ENCODE measurements at places on chromosomes 12 and 14. TPM values are rescaled to one million over a fixed set of nuclear protein-coding genes. Genes with fewer than 3 reads are reported as not detected.

CLBA1 gene
- total RNA-seq: 0.69 TPM

CLEC2A gene
- not detected for total RNA-seq

TMEM106C gene
- 106 TPM for total RNA-seq

MSI1 gene
- not detected for total RNA-seq

Measured in T-helper 1 cell treated with Interleukin-12 subunit alpha and Interleukin-12 subunit beta and Interleukin-4 antibody, amounts not matched to agents 30 ng/mL and 1 ng/mL, for 36 hours (primary cell).